NCI-H2081 (cell line): ENCODE measurements at places on chromosomes 6 and 20.

DNA sequence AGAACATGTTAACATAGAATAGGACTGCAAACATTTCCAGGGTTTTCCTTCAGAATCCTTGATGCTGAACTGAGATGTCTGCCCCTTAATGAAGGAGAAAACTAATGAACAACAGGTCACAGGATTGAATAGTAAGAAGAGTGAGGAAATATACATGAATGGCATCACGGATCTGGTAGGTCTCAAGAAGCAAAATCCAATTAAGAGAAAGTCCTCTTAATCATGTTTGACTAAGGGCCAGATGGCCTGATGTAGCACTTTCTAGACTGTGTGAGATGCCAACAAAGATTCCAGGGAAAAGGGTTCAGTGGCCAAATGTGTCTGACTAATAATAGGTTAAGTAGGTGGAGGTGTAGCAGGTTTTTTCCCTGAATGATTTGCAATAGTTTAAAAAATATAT, 13.7 kb upstream of the SHPRH start:
- no peak for DNase-seq

- no peak for DNase-seq
Measured at GRCh38 chr6:143570147-143570853, 58.8 kb upstream of the FUCA2 start.

- DNase-seq = no peak
Measured at GRCh38 chr6:33850296-33850695, 46.5 kb upstream of the MLN start.

GRCh38 chr20:61752576-61752975, 313.1 kb downstream of the TAF4 start:
- DNase-seq = no peak

GRCh38 chr6:842141-842540, 149.2 kb upstream of the EXOC2 start:
- DNase-seq = no peak

DNA sequence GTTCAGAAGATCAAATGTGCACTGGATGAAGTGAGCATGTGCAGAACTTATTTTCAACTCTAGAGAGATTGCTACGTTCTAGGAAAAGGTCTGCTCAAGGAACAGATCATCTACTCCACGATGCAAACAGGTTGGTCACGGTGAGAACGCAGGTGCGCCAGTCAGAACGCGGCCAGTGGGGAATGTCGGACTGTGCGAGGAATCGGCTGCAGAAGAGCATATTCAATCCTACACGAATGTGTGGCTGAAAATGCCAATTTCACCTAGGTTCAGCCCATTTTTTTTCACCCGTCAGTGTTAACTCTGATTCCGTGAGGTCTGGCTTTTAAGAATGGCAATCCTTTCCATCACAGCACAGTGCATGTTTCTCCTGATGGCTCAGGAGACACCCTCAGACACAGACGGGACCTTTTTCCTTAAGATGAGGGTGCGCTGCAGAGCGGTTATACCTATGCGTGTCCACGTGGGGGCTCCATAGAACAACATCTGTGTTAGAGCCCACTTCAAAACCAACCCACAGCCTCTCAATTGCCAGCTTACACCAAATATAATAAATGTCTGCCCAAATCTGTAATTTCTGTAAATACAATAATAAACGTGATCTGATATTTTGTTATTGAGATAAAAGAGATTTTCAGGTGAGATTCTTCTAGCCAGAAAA, 250.4 kb downstream of the FOXA2 start:
- peak; percentile 74 for DNase-seq

DNA sequence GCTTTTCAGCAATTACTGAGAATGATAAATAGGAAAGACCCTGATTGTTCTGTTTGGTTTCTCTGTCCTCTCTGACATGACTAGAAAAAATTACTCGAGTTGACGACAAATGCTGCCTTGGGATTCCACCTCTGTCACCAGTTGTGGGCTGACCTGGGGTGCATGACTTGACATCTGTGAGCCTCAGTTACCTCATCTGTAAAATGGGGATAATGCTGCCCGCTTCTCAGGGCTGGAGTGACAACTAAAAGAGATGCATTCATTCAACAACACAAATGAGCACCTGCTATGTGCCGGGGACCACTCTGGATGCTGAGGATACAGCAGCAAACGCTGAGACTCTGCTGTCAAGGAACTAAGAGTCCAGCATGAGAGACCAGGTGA, 94.8 kb downstream of the NFATC2 start:
- DNase-seq = no peak

DNA sequence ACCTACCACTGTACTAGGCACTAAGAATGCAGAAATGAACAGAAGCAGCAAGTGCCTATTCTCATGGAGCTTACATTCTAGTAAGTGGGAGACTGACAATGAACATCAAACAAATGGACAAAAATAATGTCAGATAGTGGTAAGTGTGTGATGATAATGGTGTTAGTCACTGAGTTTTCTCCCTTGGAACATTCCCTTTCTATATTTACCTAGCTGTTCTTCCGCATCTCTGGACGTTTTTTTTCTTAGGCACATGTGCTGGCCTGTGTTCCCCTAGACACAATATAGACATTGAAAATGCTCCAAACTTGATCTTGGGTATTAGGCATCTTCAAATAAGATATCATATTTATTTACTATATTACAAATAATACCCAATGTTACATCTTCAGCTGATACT, 218.1 kb upstream of the GJE1 start:
- DNase-seq = no peak

- no peak for DNase-seq
Measured at GRCh38 chr6:151911401-151911800, 103.9 kb downstream of the ESR1 start.

- DNase-seq = no peak
Measured at GRCh38 chr20:60921022-60921622, 330.9 kb upstream of the CDH4 start.

GRCh38 chr20:24753130-24753529, 195.9 kb upstream of the CST7 start:
- DNase-seq = no peak
